ENCODE measurements at places on chromosomes 4 and X.

GRCh38 chr4:131316086-131316485 is 1833.0 kb upstream of the PCDH10 start:
- no peak for DNase-seq

GRCh38 chr4:149426461-149426860 is 389.2 kb downstream of the IQCM start:
- no peak for DNase-seq

GRCh38 chrX:34144246-34144645 is 12.1 kb upstream of the FAM47A start:
- no peak for DNase-seq

DNA sequence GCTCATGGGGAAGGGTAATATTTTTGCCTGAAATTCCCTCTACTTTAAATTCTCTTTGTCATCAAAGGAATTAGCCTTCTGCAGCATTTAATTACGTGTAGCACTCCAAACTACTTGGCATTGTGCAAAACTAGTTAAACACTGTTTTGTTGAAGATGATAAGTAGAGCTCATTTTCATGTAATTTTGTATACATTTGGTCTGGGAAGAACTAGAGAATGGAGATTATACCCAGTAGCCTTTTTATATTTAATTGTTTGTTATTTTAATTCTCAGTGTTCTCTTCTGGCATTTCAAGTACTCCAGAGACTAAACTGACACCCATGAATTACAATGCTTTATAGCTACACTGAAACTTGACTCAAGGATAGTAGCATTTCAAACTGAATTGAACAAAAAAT is 211.5 kb upstream of the SMIM31 start:
- DNase-seq = no peak

GRCh38 chrX:39322496-39322895 is 521.2 kb downstream of the MID1IP1 start:
- DNase-seq = no peak

GRCh38 chr4:123921339-123921738 is 524.7 kb downstream of the SPRY1 start:
- DNase-seq = no peak

- DNase-seq = no peak
Observed at GRCh38 chr4:159547645-159548308, 444.9 kb downstream of the RAPGEF2 start.

DNA sequence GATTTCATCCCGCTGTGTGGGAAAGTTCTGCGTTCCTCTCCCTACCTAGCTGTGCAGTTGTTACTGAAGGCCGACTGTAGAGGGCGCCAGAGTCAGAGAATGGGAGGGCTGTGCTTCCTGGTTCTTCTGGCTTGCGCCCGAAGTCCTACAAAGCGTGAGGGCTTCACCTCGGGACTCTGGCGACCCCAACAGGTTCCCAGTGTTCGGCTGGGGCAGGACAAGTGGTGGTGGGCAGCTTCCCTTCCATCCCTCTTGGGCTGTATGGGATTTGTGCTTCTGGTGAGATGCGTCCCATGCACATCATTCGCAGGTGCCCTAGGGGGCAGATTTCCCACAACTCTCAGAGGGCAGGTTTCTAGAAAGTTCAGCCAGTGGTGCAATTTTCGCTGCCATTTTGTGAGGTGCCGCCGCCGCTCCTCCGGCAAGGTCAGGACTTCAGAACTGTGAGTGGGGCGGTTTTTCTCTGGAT is 27.3 kb downstream of the CT45A1 start:
- no peak for DNase-seq

GRCh38 chr4:93501946-93502345 is 326.6 kb upstream of the ATOH1 start:
- no peak for DNase-seq

DNA sequence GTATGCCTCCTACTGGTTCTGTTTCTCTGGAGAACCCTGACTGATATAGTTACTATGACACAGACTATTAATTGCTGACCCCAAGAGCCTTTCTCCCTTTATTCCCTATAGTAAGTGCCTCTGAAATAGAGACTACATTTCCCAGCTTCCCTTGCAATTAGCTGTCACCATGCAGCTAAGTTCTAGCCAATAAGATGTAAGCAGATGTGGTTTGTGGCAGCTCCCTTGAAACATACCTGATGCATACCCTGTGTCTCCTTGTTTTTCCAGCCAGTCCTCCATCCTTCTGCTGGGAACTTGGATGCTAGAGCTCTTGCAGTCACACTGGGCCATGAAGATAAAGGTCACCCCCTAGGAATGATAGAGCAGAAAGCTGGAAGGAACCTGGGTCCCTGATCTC is 9.7 kb upstream of the TMEM165 start:
- peak; percentile 65 for DNase-seq

DNA sequence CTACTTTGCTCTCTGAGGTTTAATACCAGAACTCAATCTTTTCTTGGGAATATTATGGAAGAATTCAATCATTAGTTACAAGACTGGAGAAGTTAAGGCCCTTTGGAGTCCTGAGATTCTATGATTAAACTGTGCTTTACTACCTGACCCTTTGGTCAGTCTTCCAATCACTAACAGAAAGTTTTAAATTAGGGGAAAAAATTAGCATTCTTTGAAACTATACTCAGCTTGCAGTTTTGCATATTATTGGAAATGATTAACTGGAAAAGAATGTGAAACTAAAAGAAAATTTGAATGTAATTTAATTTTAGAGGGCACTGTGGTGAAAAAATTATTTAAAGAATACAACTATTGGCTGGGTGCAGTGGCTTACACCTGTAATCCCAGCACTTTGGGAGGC is 18.7 kb upstream of the GPR34 start:
- DNase-seq = no peak

DNA sequence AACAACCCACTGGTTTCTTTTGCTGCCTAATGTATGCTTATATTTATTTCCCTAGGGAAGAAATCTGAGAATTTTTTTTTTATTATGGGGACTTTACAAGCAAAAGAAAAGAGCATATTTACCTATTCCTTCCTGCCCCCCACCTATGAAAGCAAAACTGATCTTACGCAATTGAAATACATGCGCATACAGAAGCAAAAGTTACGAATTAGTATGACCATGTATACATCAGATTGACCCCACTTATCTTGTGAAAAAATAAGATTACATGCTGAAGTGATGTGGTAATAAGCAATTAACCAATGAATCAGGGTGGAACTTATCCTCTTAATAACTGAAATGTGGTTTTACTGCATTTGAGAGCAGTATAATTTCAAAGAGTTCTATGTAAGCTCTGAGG is 151.0 kb downstream of the TENM3 start:
- DNase-seq = no peak

DNA sequence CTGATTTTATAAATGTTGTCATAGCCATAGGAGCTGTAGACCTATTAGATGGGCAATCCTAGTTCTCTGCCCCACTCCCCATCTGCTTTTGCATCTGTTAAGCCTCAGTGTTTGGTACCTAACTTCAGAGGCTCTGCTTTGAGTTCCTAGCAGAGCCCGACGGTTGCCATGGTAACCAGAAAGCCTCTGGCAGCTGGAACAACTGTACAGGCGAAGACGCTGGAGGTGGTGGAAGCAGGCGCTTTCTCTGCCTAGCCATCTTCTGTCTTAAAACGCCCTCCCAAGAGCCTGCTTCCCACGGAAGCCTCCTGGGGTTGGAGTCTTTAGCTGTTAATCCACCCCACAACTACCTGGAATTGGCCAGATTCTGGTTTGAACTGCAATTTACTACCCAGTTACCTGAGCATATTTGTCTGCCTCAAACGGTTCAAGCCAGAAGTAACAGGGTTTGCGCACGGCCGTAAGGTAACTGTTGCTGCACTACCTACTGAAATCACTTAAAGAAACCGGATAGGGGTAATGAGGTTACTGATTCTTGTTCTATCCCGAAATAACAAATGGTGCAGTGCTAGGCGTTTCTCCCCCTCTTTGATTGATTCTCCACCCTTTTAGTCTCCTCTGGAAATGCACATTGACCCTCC is 1.0 kb upstream of the GABRG1 start:
- peak; percentile 79 for DNase-seq

GRCh38 chr4:150818661-150819060 is 196.4 kb downstream of the LRBA start:
- DNase-seq = no peak

DNA sequence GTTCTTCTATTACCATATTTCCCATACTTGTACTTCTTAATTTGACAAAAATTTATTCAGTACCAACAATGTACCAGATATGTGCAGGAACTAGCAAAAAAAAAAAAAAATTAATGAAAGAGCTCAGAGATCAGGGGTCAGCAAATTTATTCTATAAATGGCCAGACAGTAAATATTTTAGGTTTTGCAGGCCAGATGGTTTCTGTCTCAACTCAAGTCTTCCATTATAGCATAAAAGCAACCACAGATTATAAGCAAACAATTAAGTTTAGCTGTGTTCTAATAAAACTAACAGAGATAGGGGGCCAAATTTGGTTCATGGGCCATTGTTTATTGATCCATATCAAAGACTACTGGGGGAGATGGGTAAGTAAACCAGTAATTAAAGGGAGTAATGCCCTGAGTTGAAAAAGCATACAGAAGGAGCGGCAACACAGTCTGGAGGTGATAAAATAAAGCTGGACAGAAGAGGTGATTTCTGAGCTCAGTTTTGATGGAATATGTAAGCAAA is 19.3 kb downstream of the NEK1 start:
- DNase-seq = no peak

DNA sequence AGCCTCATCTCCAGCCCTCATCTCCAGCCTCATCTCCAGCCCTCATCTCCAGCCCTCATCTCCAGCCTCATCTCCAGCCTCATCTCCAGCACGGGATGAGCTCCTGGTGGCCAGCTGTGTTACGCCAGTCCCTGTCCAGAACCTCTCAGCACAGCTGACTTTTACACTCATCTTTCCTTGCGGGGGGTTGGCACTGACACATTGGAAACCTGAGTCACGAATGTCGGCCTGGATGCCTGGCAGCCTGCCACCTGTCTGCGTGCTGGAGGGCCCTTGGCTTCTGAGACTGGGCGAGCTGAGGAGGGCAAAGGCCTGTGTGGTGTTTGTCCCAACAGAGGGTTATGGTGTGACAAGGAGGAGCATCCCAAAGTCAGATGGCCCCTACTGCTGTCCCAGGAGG is 66.1 kb upstream of the HGFAC start:
- DNase-seq = no peak

DNA sequence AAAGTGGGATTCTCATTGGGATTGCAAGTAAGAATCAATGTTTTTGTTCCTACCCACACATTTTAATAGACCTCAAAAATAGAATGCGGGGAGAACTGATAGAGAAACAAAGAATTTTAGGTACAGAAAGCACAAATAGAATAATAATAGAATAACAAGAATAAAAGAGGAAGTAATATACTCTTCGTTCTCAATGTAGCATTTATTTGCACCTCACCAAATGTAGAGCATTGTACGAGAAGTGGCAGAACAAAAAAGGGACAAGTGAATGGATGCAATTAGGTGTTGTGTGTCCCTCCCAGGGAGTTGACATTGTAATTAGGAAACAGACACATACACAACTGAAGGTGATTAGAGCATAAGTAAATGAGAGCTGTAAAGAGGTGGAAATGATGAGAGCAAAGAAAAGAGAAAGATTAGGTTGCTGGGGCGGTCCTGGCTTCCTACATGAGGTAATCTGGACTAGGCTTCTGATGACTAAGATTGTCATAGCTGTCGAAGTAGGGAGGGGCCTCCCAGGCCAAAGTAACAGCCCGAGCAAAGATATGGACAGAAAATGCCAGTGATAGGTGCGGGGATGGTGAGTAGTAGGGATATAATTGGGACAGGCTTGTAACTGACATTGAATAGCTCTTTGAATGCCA is 10.4 kb downstream of the RAB9A start:
- no peak for DNase-seq

DNA sequence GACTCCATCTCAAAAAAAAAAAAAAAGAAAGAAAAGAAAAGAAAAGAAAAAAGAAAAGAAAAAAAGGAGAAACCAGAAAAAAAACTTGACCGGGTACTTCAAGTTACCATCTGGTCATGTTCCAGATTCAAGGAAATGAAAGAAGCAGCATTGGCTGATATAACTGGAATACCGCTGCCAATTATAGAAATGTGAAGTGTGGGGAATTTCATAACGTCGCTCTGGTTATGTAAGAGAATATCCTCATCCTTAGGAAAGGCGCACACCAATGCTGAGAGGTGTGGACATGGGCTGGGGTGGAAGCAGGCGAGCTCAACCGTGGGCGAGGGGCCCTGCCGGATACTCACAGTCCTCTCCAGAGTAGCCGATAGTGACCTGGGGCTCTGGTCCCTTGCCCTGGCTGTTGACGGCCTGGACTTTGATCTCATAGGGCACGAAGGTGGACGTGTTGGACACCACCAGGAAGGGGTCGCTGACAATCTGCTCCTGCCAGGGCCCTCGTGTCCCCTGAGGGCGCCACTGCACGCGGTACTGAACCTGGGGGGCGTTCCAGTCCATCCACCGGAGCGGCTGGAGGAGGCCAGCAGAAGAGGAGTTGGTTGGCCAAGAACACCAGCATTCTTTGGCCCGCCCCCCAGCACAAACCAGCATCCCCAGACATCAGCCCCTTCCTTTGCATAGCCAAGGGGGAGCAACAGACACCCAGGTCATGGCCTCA is 19.5 kb downstream of the L1CAM start:
- DNase-seq = no peak

- no peak for DNase-seq
Observed at GRCh38 chr4:129998436-129999150, 902.6 kb downstream of the C4orf33 start.

GRCh38 chr4:89254847-89255246 is 52.8 kb downstream of the GPRIN3 start:
- DNase-seq = no peak

DNA sequence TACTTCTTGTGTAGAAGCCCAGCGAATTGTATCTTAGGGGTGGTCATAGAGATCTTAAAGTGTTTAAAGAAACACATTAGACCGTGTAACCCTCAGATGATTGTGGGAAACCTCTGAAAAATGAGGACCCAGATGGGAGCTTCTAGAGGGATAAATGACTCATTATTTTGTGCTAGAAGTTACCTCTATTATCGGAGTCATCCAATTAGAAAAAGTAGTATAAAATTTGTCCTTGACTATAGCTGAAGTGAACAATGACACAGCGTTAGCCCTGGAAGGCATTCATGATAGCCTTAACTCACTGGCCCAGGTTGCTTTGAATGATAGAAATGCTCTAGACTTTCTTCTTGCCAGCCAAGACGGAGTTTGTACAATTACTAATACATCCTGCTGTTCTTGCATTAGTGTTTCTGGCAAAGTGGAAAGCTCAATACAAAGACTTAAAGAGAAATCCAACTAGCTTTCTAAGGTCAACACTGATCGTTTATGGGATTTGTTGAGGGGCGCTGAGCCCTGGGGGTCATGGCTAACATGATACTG is 178.9 kb upstream of the VEGFC start:
- no peak for DNase-seq

- DNase-seq = no peak
Observed at GRCh38 chr4:79455216-79455615, 47.2 kb upstream of the GK2 start.

- DNase-seq = peak; percentile 69
Observed at GRCh38 chrX:103730147-103730795, 19.6 kb downstream of the TMEM31 start.

DNA sequence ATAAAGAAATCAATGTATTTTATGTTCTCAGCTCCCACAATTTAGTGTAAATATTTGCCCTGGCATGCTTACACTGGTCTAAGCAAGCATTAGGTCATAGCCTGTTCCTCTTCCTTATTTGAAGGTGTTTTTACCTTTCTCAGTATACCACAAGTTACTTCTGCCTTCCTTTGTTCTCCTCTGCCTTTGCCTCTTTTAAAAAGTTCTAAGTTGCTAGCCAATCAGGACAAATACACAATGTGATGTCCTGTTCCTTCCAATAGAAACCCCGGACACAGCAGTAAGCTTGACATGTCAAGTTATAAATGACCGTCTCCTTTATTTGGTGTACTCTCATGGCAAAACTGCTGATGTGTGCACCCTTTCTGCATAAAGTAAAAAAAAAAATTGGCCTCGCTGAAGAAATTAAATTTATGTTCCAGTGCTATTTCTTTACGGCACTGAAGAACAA is 49.4 kb downstream of the UGT2B10 start:
- DNase-seq = no peak
